ENCODE measurements at places on chromosomes 7 and 10. TPM values are rescaled to one million over a fixed set of nuclear protein-coding genes. Genes with fewer than 3 reads are reported as not detected.

GRCh38 chr10:120516426-120516825 is 59.4 kb downstream of the PLPP4 start:
- no peak for DNase-seq

DNA sequence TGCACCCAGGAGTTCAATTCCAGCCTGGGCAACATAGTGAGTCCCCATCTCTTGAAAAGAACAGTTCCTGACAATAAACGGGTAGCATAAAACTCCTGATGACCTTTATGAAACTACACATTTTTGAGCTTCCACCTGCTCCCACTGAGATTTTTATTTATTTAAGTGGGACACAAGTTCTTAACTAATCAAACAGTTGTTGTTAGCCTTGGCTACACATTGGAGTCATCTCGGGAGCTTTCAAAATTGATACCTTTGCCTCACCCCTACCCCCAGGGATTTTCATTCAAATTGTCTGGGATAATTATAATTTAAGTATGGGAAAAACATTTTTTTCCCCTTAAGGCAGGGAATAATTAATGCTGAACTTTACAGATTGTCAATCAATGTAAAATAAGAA is 39.3 kb downstream of the MALSU1 start:
- no peak for DNase-seq

DNA sequence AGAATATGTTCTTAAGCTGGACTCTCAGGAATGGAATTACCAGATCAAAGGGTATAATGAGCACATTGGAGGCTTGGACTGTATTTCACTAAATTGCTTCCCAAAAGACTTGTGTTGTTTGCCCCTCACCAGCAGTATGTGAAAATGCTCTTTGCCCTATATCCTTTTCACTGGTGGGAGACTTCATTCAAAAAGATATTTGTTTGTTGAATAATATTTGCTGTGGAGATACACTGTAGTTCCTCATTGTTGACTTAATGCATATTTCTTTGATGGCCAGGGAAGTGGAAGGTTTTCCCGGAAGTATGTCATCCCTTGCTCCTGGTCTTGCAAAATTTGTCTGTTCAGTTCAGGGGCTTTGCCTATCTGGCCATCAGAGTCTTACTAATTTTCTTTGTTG is 19.4 kb downstream of the GSTO2 start:
- no peak for DNase-seq

DNA sequence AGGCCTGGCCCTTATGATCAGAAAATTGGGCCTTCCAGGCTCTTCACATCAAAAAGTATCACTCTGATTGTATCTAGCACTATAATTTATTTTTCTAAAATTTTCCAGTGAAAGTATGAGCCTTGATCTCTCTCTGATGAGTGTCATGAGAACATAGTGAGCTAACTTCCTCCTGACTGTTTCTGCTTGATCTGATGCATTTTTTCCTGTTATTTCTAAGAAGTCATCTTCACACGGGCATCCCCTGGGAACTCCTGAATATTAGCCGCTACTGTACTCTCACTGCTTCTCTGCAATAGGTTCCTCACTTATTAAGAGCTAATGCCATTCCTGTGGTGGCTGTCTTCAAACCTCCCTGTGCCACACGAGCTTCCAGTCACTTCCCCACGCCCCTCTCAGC is 63.1 kb upstream of the ZPBP start:
- DNase-seq = no peak

DNA sequence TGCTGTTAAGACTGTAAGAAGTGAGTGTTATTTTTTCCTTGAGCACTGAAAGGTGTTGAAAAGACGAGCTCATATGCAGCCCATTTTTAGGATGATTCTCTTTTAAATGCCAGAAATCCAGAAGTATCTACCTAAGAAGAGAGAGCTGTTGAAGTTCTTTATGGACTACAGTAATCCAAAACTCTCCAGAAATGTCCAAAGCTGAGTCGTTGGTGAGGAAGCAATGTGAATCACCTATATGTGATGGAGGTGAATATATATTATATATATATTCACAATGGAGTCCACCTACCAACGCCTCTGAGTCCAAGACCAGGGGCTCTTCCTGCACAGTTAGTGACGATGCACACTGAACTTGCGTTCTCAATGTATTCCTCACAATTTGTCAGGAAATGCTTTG is 252.7 kb upstream of the PITRM1 start:
- no peak for DNase-seq

The SLIT1 gene
- 0.04 TPM for polyA plus RNA-seq

GRCh38 chr10:72883861-72884260 is 9.7 kb upstream of the OIT3 start:
- no peak for DNase-seq

DNA sequence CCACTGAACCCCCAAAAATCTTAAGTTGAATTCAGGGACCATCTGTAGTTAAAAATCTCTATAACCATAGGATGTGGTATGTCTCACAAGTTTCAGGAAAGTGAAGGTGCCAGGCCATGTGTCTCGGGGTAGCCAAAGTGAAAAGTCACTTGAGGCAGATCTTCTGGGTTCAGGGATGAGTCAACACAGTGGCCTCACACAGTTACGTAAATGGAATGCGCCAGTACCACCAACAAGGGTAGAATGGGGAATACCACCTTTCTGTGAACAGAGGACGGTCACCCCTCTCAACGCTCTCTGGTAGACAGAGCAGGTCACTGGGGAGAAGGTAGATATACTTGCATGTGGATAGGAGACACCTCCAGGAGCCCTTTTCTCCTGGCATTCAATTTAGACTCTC is 71.4 kb downstream of the ELMO1 start:
- no peak for DNase-seq

The MLXIPL gene
- 18.4 TPM for polyA plus RNA-seq

The PDE1C gene
- under 0.01 TPM for polyA plus RNA-seq

GRCh38 chr10:129089341-129089740 is 377.7 kb upstream of the MGMT start:
- no peak for DNase-seq

DNA sequence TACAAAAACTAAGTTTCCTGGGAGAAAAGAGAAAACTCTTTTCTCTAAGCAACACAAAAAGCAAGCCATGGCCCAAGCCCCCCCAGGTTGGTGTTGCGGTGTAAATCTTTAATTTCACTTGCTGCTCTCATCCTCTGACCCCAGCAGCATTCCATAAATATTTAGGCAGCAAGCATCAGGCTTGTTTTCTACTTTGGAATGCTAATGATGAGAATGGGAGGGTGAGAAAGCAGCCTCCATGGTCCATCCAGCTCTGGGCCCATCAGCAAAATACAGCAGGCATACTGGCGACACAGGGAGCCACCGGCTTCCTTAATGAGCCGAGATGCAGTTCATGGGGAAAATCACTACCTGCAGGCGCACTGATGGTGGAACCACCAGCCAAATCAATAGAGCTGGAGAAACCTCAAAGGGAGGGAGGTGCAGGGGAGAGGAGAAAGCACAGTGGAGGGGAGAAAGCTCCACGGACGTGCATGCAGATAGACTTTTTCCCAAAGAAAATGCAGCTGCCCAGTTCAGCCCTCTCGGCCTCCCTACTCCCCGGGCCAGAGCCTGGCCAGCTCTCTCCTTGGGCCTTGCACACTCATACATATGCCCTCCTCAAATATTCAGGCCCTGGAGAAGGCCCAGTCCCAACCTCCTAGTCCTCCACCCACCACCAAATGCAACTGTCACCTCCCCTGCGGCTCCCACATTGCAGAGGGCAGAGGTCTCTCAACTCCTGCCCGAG is 131.9 kb downstream of the GRID1 start:
- no peak for DNase-seq

The GRM3 gene
- polyA plus RNA-seq = 0.03 TPM

DNA sequence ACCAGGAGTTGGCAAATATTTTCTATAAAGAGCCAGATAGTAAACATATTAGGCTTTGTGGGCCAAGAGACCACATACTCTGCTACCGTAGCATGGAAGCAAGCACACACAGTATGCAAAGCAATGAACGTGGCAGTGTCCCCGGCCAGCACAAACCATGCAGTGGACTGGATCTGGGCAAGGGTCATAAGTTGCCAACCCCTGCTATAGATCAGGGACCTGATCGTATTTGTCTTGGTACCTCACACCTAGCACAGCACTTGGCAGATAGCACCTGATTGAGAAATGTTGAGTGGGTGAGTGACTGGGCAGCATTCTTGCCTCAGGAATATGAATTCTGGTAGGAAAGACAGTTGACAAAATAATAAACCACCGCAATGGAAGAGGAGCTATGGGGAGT is 331.9 kb downstream of the FGFR2 start:
- DNase-seq = no peak

- DNase-seq = no peak
These were observed 135.9 kb downstream of the CUX1 start for GRCh38 chr7:101953248-101953819.

- no peak for DNase-seq
These were observed 83.8 kb upstream of the TMEM168 start for GRCh38 chr7:112873831-112874553.

- no peak for DNase-seq
These were observed 67.1 kb upstream of the NPVF start for GRCh38 chr7:25295387-25295786.

- no peak for DNase-seq
These were observed 78.1 kb downstream of the USP6NL start for GRCh38 chr10:11533328-11533781.

The OPN1SW gene
- polyA plus RNA-seq = not detected

- no peak for DNase-seq
These were observed 70.2 kb upstream of the ITGA8 start for GRCh38 chr10:15789793-15790525.

The MYL10 gene
- polyA plus RNA-seq = not detected

DNA sequence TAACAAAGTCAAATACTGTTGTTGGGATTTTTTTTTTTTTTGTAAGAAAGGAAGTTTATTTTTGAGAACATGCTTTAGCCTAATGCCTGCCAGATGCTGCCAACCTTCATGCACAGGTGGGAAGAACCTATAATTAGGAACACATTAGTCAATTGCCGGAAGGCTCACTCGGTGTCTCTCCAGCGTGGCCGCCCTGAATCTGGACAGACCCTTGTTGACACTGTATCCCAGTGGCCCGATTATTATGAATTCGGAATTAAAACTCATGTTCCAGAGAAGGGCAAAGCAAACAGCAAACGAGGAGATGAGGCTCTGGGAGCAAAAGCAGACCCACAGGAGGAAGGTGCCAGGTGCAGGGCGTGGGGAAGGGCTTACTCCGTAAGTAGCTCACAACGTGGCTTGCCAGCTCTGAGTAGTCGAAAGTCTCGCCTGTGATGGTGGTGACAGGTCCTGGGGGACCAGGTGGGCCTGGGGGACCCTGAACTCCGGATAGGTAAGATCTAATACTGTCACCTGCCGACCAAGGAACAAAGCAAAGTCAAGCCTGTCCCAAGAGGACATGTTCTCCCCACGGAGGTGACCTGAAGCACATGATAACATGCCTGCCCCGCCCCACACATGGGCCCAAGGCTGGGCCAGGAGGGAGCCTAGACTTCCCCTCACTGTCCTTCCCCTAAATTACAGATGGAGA is 48.3 kb downstream of the COL17A1 start:
- DNase-seq = no peak

DNA sequence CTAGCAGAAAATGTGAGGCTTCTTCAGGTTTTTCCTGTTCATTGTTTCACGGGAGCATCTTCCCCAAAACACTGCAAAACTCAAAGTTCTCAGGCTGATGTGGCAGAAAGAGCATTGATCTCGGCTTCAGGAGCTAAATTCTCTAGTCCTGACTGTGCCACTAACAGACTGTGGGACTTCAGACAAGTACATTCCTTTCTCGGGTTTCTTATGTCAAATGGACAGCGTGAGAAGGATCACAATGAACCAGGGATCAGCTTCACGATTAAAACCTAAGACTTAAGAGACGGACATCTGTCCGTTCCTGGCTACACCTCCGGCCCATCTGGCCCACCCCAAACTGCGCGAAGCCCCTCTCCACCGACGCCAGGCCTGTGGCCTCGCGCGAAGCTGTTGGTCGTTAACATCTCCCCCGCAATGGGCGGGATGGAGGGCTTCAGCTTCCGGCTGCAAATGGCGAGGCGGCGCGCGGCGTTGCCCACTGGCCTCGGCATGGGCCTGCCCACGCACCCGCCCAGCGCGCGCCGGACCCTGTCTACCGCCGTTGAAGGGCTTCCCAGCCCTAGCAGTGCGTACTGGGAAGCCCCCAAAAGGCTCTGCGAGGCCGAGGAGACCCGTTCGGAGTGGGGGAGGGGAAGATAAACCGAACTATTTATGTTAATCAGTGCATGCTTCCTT is 549 bp upstream of the DDX50 start:
- no peak for DNase-seq

GRCh38 chr7:43838201-43838658 is 31.1 kb downstream of the MRPS24 start:
- no peak for DNase-seq

The INA gene
- not detected for polyA plus RNA-seq

The BAMBI gene
- 13.2 TPM for polyA plus RNA-seq

DNA sequence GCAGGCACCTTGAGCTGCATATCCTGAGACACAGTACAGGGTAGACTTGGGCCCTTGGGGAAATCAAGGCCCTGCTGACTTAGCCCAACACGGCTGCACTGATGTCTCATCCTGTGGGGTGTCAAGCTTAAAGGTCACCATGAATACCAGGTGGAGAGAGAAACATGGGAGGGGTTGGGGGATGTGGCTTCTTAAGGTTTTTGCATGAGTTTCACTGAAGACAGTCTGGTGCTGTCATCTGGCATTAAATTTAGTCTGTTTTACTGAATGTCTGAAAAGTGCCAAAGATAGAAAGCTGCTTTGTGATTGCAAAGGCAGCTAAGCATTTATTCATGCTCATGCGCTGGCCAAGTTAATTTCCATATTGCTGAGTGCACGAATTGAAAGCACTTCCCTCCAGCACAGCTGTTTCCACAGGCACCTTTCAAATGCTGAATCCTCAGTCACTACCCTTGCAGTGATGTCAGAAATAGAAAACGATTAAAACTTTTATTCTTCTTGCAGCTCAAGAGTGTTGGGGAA is 102.1 kb downstream of the OSBPL3 start:
- no peak for DNase-seq

DNA sequence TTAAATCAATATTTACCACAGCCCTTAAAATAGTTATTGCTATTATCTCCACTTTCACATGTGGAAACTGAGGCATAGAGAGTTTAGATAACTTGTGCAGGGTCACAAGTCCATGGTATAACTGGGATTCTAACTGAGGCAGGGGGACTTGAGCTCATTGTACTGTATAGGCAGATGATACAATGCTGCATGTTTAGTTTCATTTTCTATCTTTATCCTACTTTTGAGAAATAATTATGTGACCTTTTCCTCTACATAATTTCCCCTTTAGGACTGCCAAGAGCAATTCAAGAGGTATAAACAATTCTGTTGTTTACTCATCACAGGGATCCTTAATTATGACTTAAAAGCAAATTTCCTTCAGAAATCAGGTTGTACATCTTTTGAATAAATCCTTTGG is 193.1 kb downstream of the SUGCT start:
- no peak for DNase-seq

DNA sequence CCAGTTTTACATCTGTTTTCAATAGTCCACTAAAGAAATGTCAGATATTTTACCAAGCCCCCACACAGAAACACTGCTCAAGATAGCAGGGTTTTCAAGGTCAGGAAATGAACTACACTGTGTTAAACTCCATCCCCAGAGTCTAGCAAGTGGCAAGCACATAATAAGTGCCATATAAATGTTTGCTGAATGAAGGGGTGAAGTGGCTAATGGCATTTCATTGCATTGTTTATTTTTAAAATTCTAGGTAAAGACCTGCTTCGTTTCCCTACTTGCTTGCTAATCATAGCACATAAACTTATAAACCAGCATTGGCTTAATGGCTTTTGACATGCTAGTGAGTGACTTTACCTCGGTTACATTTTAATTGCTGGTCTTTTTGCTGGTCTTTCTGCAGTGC is 322.6 kb downstream of the GRID1 start:
- DNase-seq = no peak
